Suprapubic skin (tissue), 4 donors: ENCODE measurements at places on chromosomes 1 and 21. TPM values are rescaled to one million over a fixed set of nuclear protein-coding genes. Genes with fewer than 3 reads are reported as not detected.

- peak; percentile 76 for DNase-seq
Observed at GRCh38 chr1:154998818-154999570, 3.6 kb upstream of the ZBTB7B start.

DNA sequence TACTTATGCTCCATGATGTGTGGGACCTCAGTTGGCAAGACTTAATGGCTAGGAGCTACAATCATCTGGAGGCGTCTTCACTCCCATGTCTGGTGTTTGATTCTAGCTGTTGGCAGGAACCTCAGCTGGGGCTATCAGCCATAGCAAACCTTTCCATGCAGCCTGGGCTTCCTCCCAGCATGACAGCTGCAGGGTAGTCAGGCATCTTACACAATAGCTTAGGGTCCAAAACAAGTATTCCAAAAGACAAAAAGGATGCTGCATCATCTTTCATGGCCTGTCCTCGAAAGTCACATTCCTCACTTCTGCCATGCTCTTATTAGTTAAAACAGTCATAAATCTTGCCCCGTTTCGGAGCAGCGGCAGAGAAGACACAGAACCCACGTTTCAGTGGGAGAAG lies 90.9 kb downstream of the LRRC8C start:
- DNase-seq: no peak

GRCh38 chr1:202155478-202156021 lies 4.9 kb downstream of the PTPN7 start:
- no peak for DNase-seq

GRCh38 chr1:155169541-155169940 lies 3.6 kb downstream of the KRTCAP2 start:
- peak; percentile 29 for DNase-seq

DNA sequence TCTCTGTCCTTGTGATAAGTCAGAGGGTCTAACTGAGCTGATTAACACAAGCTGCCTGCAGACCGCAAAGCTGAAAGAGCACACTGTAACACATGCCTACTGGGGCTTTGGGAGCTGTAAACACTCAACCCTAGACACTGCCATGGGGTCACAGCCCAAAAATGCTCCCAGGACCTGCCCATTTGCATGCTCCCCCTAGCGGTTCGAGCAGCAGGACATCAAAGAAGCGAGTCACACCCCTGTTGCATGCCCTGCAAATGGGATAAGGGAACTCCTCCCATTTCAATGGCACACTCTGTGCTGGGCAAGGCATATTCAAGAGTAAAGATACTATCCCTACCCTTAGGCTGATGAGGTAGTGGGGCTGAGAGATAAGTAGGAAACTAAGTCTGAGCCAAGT lies 22.8 kb downstream of the LCE3E start:
- DNase-seq: no peak

FBXO2 gene
- total RNA-seq: 16.7 TPM

GRCh38 chr1:26289158-26290059 lies 9.5 kb downstream of the SH3BGRL3 start:
- DNase-seq: peak; percentile 65

GRCh38 chr1:208298593-208299269 lies 54.5 kb upstream of the PLXNA2 start:
- DNase-seq: no peak

DNA sequence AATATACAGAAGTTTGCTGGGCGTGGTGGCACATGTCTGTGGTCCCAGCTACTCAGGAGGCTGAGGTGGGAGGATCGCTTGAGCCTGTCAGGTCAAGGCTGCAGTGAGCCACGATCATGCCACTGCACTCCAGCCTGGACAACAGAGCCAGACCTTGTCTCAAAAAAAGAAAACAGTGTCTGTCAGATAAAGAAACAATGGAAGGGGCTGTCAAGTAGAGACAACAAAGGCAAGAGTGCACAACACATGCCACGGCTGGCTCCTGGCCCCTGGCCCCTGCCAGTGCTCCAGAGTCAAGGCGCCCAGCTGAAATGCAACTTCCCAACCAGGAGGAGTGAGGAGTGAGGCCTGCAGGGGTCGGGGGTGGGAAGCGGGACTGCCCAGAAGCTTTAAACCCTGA lies 32.6 kb downstream of the PRDM15 start:
- no peak for DNase-seq

DNA sequence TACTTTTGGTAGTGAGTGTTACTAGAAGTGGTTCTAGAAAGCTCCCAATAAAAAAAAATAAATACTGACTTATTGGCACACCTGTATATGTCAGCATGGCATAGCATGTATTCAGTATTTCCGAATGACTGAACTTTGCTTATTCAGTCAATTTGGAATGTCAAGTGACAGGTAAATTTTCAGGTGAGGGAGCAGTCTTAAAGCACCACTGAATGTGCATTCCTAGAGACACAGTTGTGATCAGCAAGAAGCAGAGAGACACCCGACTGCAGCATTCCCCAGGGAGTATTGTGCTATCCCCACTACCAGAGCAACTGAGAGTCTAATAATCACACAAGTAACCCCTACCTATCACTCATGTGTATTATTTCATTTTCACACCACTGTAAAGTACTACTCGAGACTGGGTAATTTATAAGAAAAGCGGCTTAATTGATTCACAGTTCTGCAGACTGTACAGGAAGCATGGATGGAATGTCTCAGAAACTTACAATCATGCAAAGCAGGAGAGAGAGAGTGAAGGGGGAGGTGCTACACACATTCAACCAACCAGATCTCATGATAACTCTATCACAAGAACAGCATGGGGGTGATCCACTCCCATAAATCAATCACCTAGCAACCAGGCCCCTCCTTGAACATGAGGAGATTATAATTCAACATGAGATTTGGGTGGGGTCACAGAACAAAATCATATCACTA lies 201.5 kb downstream of the TBX15 start:
- no peak for DNase-seq

DNA sequence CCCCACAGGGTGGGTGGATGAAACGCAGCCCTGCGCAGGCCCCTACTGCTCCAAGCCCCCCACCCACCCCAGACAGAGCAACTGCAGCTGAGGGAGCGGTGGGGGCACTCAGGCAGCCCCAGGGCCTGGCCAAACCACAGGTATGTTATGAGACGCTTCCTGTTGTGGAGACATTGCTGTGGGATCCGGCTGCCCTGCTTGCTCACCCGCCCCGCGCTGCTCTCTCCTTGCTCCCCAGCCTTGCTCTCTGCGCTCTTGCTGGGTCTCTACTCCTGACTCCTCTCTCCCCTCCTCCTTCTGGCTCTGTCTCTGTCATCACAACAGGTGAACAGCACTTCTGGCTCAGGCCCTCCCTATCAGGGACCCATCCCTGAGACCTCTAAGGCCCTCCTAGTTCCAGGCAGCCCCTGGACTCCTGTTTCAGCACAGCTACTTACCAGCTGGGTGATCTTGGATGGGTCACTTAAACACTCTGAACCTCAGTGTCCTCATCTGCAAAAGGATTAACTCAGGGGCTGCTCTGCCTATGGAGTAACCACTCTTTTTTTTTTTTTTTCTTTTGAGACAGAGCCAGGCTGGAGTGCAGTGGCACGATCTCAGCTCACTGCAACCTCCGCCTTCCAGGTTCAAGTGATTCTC lies 15.9 kb downstream of the COL8A2 start:
- DNase-seq: no peak

APCS gene
- total RNA-seq: not detected

GRCh38 chr1:183090391-183091006 lies 67.3 kb downstream of the LAMC1 start:
- DNase-seq: peak; percentile 80
